ENCODE measurements at places on chromosomes 5 and 9.

GRCh38 chr9:128636024-128636390, 20.6 kb downstream of the DYNC2I2 start:
- DNase-seq: no peak

GRCh38 chr5:18967637-18968036, 1020.4 kb downstream of the CDH18 start:
- DNase-seq: no peak

- DNase-seq: no peak
These were observed 195.3 kb downstream of the CNTLN start for GRCh38 chr9:17330097-17330496.

DNA sequence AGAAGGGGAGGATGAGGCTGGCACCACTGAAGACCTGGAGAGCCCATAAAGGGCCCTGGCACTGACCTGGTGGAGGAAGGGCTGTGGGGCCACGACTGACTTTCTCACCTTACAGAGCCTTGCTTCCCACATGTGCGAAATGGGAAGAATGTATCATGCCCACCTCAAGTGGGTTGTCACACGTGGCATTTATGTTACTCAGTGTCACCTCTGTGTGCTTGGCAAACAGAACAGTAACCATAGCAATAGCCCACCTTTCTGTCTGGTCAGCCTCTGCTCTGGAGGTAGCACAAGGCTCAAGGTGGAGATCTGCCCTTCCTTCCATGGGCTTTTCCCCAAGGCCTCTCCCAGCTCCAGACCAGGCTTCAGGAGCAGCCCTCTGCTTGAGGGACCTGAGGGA, 16.7 kb downstream of the TCF7 start:
- DNase-seq: no peak

DNA sequence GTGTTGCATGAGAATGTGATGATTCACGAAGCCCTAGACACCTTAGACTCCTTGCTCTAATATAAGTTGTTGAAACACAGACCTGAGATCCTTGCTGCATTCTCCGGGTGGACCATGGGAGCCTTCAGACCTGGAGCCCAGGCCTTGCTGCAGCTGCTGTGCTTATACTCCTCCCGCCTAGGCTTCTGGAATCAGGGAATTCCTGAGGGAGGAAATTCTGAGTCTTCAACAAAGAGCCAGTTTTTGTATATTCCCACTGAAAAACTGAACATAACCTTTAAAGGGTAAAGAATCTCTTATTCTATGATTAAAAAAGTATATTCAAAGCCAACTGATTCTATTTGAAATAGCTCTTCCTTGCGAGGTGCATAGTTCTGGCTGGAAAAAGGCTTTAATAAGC, 245.1 kb upstream of the ELAVL2 start:
- DNase-seq: no peak

DNA sequence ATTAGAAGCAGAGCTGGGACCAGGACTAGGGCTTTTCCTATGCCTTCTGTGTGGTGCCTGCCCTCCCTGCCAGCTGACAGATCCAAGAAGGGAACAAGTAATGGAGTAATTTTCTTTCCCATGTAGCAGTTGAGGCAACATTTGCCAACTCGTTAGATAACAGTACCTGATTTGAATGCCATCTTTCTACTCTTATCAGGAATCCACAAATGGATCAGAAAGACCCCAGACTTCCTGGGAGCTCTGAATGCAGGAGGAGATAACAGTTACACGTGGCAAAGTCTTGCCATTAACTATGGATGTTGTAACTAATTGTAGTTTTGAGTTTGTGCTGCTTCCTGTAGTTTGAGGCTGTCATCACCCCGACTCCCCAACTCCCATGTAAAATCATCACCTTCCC, 39.2 kb downstream of the RCL1 start:
- DNase-seq: no peak

DNA sequence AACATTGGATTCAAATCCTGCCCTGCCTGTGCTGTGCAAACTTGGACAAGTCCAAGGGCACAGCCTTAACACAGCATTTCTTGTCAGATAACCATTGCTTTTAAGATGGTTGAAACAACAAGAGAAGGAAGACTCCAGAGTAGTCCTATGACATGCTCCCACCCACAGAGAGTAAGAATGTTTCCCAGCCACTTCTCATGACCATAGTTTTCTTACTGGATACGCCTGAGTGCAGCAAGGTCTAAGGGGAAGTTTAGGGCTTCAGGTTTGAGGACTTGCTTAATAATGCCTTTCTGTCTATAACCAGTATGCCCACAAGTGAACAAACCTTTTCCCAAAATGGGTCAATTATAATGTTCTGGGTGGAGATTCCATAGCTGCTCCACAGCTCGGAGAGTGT, 126.4 kb downstream of the SLF1 start:
- no peak for DNase-seq

GRCh38 chr5:139058121-139058520, 140.0 kb downstream of the SIL1 start:
- no peak for DNase-seq

DNA sequence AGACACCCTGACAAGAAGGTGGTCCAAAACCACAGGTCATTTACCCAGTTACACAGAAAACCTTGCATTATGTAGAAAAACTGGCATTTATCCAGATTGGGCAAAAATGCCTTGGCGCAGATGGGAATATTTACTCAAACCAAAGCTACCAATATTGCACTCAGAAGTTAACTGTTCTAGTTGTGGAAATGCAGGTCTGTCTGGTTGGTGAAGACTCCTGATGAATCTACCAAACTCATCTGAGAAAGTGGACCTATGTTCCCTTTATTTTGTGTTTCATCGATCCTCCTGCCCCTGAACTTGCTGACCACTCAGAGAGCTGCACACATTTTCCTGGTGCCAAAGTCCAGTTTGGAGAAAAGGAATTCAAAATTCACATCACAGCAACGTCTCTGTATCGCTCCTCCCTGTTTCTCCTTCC, 85.2 kb upstream of the ALDH1A1 start:
- DNase-seq: no peak

GRCh38 chr5:146441896-146442295, 5.2 kb upstream of the TCERG1 start:
- DNase-seq: no peak

DNA sequence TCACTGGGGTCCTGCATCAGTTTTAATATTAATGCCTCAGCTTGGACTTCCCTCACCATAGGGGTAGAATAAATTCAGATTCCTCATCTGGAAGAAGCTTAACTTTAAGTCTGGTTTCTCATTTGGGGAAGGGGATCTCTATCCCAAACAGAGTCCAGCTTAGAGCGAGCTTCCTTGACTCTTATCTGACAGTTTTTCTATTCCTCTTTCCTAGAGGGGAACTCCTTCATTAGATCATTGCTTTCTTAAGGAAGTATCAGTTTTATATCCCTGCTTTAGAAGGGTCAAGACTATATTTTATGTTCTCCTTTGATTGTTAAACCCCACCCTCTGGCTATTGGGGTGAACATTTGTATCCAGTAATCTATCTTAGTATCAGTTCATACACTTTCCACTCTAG, 24.2 kb upstream of the CDC42SE2 start:
- no peak for DNase-seq
